ENCODE measurements at places on chromosomes 2 and 18. TPM values are rescaled to one million over a fixed set of nuclear protein-coding genes. Genes with fewer than 3 reads are reported as not detected.

Gene ERFE
- not detected for total RNA-seq

Gene CEP192
- 36.6 TPM for total RNA-seq

Gene TTL
- 41.2 TPM for total RNA-seq

Gene DYNAP
- not detected for total RNA-seq

Gene RABL2A
- total RNA-seq, result 13.3 TPM

Gene NOL4
- not detected for total RNA-seq

Gene SULT1C3
- total RNA-seq, result not detected

Gene PLB1
- total RNA-seq, result 1.2 TPM

Data from activated CD8-positive, alpha-beta memory T cell treated with anti-CD3 and anti-CD28 coated beads, Interleukin-2, amount 10 ng/mL, durations not matched to agents 7 days and 5 days (primary cell).